ENCODE measurements at places on chromosomes 16 and 17. TPM values are rescaled to one million over a fixed set of nuclear protein-coding genes. Genes with fewer than 3 reads are reported as not detected.

The FOXL1 gene
- not detected for total RNA-seq

DNA sequence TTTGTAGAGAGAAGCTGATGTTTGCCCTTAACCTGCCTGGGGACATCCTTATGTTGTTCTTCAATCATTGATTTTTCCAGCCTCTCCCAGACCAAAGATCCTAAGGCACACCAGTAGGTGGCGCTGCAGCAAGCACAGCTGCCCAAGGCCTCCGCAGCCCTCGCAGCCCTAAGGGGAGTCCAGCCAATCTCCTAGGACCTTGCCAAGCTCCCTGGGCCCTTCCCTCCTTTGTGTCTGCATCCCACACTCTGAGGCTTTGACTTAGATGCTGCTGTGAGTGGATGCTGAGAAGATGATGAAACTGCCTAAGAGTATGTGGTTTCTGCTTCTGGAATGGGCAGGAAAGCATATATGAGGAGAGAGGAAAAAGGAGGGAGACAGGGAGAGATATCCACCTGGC, 47.1 kb downstream of the SPACA3 start:
- no peak for DNase-seq

DNA sequence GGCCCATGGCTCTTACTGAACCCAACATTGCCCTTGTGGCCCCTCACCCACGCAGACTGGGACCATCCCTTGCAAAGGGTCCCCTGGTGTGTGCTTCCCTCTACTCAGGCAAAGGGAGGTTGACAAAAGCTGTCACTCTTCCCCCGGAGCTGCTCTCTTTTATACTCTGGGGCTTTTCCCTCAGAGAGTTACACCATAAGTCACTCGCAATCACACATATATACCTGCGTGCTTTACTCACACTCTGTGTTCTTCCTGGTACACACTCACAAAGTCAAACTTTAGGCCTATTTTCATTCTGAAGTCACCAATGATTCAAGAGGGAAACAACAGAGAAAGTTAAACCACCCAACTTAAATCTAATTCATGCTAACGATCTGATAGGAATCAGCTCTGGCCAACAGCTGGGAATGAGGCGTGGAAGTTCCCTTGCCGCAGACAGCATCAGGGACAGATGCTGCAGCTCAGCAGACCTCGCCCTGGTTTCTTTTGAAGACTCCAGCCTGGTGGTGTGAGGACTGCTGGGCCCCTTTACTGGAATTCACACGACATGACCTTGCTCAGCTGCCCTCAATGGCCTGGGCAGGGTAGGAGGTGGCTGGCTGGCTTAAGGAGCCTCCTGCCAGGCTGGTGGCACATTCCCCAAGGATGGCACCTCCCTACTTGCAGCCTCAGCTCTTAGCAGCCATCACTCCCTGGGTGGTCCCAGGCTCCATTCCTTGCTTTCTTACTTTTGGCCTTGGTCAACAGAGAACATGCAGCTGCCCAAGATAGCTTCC, 27.3 kb downstream of the HIC1 start:
- DNase-seq: no peak

GRCh38 chr17:48633266-48633677, 7.1 kb upstream of the HOXB9 start:
- no peak for DNase-seq

DNA sequence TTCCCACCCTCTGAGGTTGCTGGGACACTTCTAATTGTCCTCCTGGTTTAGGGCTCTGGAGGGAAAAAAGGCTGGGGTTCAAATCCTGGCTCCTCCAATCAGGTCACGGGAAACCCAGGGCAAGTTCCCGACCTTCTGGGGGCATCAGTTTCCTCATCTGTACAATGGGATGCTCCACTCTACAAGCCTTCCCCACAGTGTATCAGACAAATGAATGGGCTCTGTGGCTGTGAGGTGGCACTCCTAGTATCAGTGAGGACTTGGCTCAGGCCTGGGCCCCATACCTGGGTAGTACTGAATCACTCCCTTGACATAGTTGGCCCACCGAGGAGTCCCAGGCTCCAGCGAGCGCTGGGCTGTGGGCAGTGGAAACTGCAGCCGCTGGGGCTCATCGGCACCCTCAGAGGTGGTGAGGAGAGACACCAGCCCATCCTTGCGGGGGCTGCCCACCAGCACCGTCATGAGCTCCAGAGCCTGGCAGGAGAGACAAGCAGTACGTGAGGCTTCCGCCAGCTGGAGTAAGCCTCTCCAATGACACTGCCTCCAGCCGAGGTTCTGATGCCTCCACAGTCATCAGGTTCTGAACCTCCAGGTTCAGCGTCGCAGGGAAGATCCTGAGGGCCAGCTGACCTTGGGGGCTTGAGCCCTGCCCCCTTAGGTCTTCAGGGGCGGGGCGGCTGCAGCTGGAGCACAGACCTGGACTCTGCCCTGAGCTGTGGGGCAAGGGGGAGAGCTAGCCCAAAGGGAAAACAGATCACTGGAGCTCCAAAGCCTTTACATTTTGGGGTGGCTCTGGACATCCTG, 1.2 kb downstream of the GALK1 start:
- DNase-seq: no peak

GRCh38 chr16:79307214-79307613, 293.3 kb downstream of the MAF start:
- DNase-seq: no peak

DNA sequence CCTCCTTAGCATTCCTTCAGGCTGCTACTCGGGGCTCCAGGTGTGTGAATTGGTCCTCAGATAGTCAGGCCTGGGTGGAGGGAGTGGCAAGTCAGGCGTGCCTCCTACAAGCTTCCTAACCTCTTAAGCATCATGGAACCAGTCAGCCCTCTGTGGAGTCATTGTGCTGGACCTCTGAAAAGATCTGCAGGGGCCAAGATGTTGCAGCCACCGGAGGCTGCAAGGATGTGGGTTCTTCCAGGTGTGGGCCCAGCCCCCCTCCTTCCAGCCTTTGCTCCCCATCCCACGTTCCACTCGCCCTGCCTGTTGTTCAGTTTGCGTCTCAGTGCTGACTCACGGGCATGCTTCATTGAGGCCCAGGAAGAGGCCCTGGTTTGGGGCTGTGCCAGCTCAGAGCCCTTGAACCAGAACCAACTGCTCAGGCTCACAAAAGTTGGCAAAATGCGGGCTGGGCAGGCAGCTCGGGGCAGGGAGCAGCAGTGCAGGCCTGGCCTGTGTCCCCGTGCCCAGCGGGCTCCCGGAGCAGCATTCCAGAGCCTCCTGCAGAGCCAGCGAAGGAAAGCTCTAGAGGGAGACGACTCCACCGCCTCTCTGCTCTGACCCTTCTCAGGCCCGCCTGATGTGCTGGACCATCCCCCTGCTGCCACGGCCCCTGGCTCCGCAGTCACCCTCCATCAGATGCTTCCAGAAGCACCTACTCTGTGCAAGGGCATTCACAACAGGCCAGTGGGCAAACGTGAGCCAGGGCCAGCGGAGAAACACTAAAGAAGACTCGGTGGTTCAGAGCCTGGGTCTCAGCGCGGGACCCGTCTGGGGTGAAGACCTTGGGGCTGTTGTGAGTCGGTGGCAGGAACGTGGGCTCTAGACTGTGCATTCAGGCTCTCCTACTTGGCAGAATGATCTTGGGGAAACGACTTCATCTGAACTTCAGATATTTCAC, 7.5 kb downstream of the LDHD start:
- DNase-seq: peak; percentile 52

DNA sequence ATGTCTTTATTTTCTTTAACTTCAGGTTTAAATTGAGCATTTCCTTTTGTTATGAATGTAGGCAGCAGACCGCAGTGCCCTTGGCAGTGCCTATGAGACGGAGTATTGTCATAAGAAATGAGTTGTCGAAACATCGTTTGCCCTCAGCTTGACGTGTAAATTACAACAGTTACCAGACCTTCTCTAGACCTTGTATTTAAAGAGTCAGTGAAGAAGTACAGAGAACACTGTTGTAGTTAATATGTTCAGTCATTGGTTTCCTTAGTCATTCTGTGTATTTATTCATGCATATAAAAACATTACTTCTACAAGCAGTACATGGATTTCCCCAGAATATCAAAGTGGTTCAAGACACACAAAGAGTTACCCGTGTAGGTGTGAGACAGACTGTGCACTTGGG, 19.0 kb downstream of the IRF8 start:
- DNase-seq: no peak

The DHX58 gene
- 24.0 TPM for total RNA-seq

DNA sequence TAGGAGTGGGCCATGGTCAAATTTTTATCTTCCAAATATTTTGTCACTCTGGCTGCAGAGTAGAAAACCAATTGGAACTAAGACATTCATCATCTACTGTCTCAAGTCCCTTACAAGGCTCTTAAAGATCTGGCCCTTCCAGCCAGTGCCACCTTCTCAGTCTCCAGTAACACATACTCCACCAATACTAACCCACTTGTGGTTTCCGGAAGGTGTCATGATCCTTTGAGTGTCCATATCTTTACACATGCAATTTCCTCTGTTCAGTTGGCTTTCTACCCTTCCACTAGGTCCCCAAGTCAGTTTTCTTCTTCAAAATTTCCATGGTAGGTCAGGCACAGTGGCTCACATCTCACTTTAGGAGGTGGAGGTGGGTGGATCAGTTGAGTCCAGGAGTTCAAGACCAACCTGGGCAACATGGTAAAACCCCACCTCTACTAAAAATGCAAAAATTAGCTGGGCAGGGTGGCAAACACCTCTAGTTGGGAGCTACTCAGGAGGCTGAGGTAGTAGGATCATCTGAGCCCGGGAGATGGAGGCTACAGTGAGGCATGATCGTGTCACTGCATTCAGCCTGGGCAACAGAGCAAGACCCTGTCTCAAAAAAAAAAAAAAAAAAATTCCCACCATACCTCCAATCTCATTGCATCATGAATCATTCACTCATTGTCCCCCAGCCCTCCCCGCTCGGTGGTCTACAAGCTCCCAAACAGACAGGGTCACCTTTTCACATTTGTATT, 6.0 kb upstream of the GRB2 start:
- no peak for DNase-seq

GRCh38 chr17:17780922-17781590, 55.7 kb downstream of the SREBF1 start:
- no peak for DNase-seq

The HYDIN gene
- total RNA-seq: not detected

The ZNF23 gene
- total RNA-seq: 7.4 TPM

DNA sequence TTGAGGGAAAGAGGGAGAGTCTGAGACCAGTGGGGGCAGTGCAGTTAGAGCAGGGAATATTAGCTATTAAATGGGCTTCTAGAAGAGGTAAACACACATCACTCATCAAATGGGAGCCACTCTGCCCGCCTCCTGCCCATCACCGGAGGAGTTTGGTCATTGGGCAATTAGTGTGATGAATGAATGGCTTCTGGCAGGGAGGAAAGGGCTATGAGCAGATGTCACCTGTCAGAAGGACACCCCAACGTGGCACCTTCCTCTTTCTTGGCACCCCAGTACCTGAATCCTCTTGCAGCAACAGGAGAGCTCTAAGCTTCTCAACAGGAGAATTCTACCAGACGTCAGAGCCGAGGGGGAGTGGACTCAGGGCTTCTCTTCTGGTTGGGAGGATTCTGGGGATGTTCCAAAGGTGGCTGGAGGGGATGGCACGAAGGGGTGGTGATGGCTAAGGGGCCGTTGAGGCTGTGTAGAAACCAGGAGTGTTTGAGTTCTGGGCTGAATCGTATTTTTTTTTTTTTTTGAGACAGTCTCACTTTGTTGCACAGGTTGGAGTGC, 11.0 kb downstream of the C1QTNF1 start:
- no peak for DNase-seq

DNA sequence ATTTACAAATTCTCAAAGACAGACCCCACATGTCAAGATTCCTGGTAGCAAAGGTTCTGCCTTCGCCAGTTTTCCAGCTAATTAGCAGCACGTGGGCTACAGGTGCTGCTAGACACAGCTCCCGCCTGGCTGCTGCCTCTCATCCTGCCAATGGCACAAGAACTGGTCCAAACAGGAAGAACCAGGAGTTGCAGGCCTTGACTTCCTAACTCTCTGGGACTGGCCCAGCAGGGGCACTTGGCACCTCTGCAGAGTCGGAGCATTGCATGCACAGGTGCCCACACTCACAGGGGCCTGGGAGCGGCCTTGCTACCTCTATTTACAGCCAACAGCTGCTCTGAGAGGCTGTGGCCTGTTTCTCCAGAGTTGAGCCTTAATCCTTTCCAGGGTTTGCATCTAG, 39.6 kb downstream of the TK2 start:
- no peak for DNase-seq

GRCh38 chr16:3087243-3088235, 11.6 kb downstream of the ZSCAN10 start:
- DNase-seq: no peak

- no peak for DNase-seq
These were observed 37.8 kb downstream of the ITGAE start for GRCh38 chr17:3762922-3763776.

The DUXB gene
- total RNA-seq: not detected

DNA sequence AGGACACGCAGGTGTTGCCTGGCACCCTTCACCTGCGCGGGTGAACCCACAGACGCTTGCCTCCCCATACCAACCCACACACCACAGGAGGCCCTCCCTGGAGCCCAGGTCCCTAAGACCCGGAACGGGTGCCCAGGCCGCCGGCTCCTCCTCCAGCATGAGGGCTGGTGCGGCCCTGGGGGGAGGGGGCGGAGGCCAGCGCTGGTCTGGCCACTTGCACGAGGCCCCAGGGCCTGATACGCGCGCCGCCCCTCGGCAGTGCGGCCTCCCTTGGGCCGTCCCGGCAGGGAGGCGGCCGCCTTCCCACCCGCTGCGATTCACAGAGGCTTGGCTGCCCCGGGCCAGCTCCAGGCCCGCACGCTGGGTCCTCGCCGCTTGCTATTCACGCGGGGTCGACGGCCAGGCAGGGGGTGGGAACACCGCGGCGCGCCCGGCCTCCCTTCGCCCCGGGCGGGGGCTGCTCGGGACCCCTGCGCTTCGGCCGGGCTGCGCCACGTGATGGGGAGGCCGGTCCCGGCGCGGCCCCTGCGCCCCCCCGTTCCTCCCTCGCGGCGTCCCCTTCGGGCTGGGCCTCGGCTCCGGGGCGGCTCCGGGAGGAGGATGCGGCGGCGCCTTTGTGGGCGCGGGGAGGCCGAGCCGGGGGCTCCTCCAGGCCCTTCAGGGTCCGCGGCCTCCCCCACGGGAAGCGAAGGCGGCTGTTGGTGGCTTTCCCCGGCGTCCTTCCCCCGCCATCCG, 685 bp downstream of the FASN start:
- DNase-seq: no peak

GRCh38 chr16:88061346-88062110, 110.3 kb downstream of the BANP start:
- DNase-seq: no peak

GRCh38 chr17:71488851-71489250, 632.0 kb upstream of the SOX9 start:
- DNase-seq: no peak

DNA sequence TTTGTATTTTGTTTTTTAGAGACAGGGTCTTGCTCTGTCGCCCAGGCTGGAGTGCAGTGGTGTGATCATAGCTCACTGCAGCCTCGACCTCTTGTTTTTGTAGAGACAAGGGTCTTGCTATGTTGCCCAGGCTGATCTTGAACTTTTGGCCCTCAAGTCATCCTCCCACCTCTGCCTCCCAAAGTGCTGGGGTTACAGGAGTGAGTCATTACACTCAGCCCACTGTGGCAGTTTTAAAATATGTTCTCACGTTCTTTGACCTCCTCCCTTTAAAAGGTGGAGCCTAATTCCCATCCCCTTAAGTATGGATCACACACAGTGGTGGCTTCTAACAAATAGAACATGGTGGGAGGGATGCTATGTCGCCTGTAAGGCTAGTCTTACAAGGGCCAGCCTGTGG, 67.7 kb downstream of the ZDHHC7 start:
- DNase-seq: no peak

GRCh38 chr16:66844342-66845079, at the start of gene CA7:
Gene CA7, plus strand, starts transcription at chr16:66844414. Its CDS starts 74 bp downstream, at chr16:66844488.
- DNase-seq: no peak

GRCh38 chr16:15822957-15823356, 33.9 kb downstream of the MYH11 start:
- DNase-seq: no peak

GRCh38 chr16:14446796-14447195, 183.3 kb downstream of the PARN start:
- no peak for DNase-seq

The SCN4A gene
- total RNA-seq: 0.02 TPM

Data from T-helper 17 cell (primary cell).